ENCODE measurements at places on chromosomes 2 and 18.

GRCh38 chr2:187971893-187972292, 319.8 kb upstream of the GULP1 start:
- no peak for DNase-seq

DNA sequence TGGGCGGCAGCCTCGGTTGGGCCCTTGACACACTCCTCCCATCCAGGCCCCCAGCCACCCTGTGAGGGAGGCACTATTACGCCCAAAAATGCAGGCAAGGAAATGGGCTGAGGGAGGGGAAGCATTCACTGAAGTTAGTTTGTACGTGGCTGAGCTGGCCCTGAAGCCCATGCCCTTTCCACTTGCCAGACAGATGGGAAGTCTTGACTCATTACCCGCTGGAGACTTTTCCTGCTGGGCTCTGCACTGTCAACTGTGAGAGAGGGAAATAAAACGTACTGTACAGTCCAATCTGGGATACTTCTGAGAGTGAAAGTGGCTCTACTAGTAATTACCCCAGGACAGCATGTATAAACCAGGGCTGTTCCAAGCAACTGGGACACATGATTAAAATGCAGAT, 125.9 kb downstream of the MSH2 start:
- DNase-seq: no peak

- DNase-seq: no peak
These were observed 108.6 kb upstream of the CNTNAP5 start for GRCh38 chr2:123916531-123916930.

GRCh38 chr2:57981083-57981768, 65.4 kb upstream of the VRK2 start:
- no peak for DNase-seq

Data from activated CD4-positive, alpha-beta T cell treated with anti-CD3 and anti-CD28 coated beads, Interleukin-2, amount 10 ng/mL, durations not matched to agents 24 days and 14 days (primary cell).